Stimulated activated CD4-positive, alpha-beta T cell treated with anti-CD3 and anti-CD28 coated beads, Interleukin-4, amount 100 ng/mL, for 48 hours (primary cell): ENCODE measurements at places on chromosomes 11 and 22.

GRCh38 chr22:32836280-32837123, 35.0 kb downstream of the TIMP3 start:
- DNase-seq, result no peak

DNA sequence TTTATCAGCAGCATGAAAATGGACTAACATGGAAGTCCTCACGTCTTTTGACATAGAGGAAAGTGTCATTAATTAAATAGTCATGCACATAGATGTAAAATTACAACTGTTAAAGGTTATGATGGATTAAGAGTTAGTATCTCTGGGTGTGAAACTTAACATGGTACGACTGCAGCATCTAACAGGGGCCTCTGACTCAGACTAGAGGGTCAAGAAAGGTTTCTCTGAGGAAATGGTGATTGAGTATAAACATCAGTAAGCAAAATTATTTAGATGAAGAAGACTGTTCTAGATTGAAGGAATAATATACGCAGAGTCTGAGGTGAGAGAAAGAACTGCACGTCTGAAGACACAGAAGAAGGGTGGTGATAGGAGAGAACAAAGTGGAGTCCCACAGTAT, 42.1 kb upstream of the GAB2 start:
- DNase-seq, result no peak

- no peak for DNase-seq
Measured at GRCh38 chr11:76186776-76187279, 19.5 kb downstream of the WNT11 start.

DNA sequence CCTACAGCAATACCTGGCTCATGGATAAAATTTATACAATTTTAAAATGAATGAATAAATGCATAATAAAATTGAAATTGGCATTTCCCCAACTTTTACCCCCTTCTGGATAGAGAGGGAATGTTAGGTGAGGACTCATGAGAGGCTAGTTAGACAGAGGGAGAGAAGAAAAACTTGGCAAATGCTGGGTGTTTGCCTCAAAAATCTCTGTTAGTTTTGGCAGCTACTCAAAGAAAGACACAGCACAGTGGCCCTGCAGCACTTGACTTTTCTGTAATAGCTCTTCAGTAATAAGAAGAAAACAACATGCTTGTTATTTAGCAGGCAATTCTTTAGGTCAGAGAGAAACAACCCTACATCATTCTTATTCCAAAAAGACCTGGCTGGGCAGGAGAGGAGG, 20.7 kb upstream of the IZUMO1R start:
- DNase-seq, result no peak

DNA sequence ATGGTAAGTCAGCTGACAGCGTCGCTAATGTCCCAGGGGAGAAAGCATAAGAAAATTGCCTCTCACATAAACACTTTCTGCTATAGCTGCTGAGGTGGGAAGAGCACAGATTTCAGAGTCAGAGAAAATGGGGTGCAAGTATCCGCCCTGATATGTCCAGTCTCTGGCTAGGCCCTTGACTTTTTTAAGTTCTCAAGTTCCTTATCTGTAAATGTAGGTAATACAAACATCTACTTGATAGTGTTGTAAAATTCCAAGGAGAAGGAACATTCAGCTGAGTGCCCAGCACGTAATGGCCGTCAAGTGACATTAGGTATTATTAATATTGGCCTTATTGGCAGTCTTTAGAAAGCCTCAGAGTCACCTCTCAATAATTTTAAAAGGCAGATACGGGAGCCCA, 143.6 kb downstream of the NTM start:
- no peak for DNase-seq

GRCh38 chr11:23961503-23962338, 535.1 kb upstream of the LUZP2 start:
- DNase-seq, result no peak

DNA sequence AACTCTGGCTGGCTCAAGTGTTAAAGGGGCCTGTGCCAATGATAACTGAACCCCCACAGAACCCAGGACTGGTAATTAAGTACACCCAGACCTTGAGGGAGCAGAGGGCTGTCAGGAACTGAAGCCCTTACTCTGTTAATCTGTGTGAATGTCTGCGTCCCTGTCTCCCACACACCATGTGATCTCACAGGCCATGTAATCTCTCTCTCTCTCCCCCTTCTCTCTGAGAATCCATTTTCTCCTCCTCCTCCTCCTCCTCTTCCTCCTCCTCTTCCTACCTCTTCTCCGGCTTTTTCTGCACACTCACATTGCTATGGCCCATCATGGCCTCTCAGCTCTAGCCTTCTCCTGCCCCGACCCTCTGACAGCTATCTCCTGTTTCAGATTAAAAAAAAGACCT, 14.6 kb upstream of the IRAG1 start:
- DNase-seq, result no peak

DNA sequence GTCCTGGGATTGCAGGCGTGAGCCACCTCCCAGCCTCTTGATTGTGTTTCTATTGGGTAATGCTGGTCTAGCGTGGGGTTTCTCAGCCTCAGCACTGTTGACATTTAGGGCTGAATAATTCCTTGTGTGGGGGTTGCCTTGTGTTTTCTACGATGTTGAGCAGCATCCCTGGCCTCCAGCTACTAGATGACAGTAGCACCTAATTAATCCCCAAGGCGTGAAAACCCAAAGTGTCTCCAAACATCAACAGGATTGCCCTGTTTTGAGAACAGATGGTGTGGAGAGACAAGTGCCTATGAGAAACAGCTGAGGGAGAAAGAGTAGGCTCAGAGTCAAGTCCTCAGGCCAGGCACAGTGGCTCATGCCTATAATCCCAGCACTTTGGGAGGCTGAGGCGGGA, 67.2 kb downstream of the SGSM1 start:
- DNase-seq, result no peak

DNA sequence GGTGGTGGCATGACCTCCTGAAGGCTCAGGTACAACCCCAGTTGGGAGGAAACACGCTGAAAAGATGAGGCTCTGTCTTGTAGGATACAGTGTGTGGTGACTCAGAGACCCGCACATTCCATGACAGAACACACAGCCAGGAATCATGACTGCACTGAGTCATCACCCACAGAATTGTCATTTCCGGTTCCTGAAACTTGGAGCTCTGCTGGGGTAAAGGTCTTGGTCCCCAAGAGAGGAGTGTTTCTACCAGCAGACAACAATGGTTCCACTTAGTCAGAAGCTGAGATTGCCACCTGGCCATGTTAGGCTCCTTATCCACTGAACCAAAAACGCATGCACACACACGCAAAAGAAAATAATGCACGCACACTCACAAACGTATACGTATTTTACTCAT, 31.5 kb upstream of the CYB5R3 start:
- DNase-seq, result no peak

- no peak for DNase-seq
Measured at GRCh38 chr11:128511712-128512111, 75.6 kb downstream of the ETS1 start.

DNA sequence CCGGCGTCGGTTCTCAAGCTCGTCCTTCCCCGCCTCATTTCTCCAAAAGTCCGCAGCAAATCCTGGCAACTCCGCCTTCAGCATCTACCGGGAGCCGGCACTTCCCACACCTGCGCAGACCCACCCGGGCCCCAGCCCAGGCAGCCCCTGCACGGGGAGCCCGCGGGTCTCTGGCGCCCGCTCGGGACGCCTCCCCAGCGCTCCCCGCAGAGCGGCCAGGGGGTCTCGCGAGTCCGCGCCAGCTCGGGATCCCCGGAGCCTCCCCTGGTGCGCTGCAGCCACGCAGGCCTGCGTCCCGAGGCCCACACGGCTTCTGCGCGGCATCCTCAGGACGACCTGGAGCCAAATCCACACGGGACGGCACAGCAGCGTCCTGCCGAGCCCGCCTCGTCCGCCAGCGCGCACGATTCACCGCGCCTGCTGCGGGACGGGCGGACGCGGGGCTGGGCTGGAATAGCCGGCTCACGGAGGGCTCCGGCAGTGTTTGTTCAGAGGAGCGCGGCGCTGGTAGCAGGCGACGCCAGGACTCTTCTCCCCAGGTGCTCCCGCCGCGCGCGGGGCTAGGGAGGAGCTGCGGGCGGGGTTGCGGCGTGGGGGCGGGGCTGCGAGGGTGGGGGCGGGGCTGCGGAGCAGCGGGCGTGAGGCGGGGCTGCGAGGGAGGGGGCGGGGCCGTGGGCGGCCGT, 816 bp upstream of the PHRF1 start:
- DNase-seq, result no peak

- DNase-seq, result no peak
Measured at GRCh38 chr22:34236527-34236926, 316.3 kb upstream of the LARGE1 start.

DNA sequence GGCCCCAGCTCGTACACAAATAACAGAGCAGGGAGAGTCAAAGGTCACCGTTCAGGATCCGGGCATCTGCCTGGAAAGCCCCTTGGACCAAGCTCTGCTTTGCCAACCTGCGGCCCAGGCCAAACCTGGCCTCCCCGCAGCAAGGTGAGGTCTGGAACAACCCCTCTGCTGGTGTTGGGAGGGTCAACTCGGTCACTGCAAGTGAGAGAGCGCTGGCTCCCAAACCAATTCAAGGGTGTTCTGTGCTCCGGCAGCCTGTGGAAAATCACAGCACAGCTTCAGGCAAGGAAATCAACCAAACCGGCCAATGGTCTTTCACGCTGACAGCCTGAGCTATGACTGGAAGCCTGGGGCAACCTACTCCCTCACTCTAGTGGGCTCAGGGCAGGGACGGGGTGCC, 63.4 kb downstream of the MYH9 start:
- DNase-seq, result no peak

DNA sequence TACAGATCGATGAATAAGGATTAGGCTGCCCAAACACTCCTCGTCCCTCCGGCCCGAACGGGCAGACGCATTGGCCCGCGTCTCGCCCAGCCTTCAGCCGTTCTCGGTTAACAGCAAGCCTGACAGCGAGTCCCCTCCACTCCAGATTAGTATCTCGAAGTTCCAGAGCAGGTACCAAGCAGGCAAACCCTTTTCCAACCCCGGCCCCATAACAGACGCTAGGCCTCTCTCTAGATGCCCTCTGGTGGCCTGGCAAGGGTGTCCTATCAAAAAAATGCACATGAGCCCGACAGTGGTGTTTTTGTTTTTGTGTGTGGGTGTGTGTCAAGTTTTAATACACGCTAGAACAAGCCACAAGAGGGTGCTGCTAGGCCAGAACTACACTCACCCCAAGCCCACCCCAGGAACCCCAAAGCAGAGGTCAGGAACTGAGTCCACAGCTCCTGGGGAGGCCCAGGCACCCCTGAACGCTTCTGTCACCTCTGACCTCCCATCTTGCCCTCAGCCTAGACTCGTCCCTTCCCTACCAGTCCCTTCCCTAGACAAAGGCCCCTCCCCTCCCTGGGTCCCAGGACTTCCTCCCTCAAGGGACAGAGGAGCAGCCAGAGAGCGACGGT, 658 bp upstream of the ARFGAP2 start:
- DNase-seq, result peak; percentile 41

DNA sequence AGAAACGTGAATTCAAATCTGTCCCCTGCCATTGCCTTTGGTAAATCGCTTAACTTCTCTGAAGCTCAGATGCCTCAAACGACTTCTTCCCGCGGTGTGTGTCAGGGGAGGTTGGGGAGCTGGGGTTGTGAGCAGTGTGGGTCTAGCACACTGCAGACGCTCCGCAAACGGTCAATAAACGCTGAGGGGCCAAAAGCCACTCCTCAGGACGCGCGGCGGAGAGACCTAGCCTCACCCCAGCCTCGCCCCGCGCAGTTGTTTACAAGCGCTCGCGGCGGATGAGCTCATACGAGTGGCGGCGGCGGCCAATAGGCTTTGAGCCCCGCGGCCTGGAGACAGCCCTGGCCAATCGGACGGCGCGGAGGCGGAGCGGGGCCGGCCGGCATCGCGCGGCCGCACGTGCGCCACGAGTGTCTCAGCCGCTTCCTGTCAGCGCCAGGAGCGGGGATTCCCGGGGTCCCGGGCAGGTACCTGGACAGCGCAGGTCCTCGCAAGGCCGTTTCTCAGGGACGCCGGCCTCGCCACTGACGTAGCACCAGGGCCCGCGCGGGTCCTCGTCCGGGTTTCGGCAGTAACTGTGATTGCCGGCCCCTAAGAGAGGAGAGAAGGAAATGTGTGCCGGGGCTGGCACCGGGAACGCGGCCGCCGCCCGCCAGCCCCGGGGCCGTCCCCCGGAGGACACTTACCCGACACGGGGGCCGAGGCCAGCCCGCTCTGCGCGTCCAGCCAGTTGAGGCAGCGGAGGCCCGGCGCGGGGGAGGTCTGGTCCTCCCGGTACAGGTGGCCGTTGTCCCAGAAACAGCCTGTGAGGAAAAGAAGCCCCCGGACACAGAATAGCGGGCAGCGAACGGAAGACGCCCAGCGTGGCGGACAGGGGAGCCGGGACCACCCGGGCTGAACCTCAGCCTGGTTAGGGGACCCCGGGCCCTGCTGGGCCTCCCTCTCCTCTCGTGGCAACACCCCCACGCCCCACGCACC, 1.5 kb downstream of the PIK3IP1 start:
- DNase-seq, result peak; percentile 87

- peak; percentile 2 for DNase-seq
Measured at GRCh38 chr11:131748151-131749050, 378.0 kb downstream of the NTM start.

DNA sequence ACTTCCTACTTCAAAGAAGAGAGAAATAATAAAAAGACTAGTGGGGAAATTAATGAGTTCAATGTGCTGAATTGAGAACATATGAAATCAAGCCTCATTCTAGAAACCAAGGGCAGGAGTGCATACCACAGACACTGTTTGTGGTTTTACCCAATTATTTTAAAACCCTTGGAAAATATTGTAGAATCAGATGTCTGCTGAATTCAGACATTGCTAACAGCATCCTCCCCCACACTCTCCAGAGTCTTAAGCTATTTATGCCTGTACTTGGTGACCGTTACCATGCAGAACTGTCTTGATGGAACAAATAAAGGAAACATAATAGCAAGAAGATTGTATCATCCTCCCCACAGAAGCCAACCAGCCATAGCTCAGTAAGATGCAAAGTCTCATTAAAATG, 850.1 kb downstream of the NTM start:
- no peak for DNase-seq

- no peak for DNase-seq
Measured at GRCh38 chr22:48803171-48803947, 1024.3 kb downstream of the BRD1 start.

GRCh38 chr11:9704620-9705019, 40.7 kb downstream of the SWAP70 start:
- no peak for DNase-seq

- DNase-seq, result no peak
Measured at GRCh38 chr22:45204819-45205218, 35.9 kb downstream of the KIAA0930 start.

DNA sequence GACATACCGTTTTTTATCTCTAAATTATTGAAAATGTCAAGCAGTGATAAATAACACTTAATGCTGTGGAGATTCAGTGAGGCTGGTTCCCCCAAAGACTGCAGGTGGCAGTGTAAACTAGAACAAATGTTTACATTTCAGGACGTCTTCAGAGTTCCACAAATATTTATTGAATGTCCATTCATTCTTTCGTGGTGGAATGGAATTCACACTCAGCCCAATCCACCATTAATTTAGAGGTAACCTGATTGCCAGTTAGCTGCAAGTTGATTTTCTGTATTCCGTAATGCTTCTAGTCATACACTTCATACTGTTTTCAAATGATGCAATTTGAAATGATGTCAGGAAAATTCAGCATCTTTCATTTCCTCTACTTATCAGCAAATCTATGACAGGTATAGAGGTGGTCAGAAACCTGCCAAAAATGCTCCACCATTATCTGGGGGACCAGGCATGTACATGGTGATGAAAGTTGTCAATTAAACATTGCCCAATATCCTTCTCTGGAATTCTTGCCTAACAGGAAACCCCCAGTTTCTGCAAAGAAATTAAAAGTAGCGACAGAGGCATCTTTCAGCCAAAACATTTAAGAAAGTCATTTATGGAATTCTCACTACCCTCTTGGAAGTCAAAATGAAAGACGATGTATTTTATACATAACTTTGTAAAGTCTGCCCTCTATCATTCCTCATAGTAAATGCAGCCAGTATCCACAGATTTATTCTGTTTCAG, 94.3 kb upstream of the BMAL1 start:
- DNase-seq, result no peak
